BJ (cell line): ENCODE measurements at places on chromosomes 3 and 15.

- DNase-seq = no peak
These were observed 6.7 kb downstream of the NANOGP8 start for GRCh38 chr15:35078221-35078915.

- no peak for DNase-seq
These were observed 294.6 kb downstream of the NTRK3 start for GRCh38 chr15:87961851-87962420.

- DNase-seq = no peak
These were observed 116.3 kb downstream of the CHL1 start for GRCh38 chr3:312911-313310.

DNA sequence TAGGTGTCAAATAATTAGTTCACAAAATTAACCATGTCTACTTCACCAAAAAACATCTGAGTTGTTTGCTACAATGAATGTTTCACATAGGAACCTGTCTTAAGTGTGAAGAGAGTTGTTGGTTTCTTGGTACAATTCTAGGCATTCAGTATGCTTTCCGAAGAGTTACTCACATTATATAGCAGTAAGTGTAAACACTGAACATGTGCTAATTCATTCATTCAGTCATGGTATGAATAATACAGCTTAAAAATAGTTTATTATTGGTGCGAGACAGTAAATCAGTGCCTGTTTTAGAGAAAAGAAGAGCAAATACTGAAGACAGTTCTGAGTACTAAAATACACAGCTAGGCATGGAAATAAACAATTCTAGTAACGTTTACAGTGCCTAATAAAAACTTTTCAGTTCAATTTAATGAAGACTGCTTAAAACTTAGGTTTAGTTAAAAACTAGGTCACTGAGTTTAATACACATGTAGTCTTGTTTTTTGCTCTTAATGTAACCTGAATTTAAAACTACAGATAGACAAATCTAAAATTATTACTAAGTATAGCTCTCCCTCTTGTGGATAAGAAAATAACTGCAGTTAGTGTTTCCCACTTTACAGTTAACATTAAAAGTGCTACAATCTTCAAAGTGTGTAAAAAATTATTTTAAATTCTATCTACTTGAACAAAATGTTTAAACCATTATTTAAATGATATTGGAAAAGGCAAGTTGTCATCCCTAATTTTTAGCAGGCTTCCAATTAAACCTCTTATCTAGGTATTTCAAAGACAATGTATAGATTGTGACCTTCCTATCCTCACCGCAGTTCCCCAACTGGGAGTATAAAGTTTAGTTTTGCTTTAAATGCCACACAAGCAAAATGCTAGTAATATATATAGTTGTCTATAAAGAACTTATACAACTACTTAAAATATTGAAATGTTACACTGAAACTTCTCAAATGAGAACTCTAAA lies 20.1 kb upstream of the ZCWPW2 start:
- DNase-seq = no peak
